NCI-H510A treated with DMSO at 0.1 percent for 48 hours (cell line): ENCODE measurements at places on chromosomes 5 and 9.

DNA sequence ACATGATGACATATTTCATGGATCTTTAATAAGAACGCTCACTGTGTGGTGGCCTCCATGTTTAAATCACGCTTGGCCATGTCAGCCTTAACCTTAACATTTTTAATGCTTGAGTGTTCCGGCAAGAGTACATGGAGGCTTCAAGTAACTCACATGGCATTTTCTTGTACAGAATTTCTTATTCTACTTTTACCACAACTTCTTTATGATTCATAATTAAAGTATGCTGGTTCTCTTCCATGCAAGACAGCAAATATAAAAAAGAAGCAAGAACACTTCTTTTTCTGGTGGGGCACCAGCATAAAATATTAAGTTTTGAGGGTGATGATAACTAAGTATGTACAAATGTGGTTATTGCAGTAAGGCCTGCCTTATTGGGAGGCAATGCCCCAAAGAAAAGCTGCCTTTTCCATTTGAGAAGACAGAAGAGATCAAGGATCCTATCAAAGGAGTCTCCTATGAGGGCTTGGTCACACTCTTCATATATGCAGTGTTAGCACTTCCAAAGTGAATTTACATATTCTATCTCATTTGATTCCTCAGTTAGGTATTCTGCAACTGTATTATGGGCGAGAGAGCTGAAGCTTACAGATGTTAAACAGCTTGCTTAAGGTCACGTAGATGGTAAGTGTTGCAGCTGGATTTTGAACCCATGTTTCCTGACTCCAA lies 382.7 kb upstream of the MEF2C start:
- no peak for DNase-seq

DNA sequence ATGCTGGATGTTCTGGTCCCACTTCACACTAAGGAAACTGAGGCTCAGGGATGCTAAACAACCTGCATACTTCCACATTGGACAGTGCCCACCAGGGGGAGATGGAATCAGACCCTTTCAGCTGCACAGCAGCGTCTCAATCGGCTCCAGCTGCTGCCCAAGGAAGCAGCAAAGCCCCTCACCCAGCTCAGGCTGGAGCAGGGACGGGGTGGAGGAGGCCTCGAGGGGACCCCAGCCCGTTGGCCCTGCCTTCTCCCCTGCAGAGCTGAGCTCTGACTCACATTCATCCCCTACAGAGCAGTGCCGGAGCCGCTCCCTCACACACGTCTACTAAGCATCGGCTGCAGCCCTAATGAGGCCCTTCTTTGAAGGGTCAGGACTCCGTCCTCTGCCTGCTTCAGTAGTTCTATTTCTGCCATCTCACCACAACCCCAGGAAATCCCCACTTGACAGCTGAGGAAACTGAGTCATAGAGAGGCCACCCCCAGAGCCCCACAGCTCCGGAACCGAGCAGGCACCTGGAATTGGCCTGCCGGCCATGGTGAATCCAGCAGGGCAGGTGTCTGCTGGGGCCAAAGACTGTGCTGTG lies 21.5 kb upstream of the SUSD3 start:
- no peak for DNase-seq

DNA sequence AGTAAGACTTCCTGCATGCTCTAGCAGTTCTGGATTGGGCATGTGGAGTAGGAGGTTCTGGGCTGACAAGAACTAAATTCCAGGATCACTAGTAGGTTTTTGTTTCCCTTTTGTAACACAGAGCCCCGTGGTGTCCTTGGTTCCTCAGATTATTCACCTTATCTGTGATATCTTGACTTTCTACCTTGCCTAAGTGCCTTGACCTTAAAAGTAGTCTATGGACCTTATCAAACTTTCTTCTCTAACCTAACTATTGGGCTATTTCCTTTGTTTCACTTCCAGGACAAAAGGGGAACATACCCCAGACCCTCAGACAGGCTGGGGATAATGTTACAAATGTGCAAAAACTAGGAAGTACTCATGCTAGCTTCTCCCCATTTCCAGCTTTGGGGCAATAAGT lies 595.3 kb downstream of the PSAT1 start:
- DNase-seq, result no peak

DNA sequence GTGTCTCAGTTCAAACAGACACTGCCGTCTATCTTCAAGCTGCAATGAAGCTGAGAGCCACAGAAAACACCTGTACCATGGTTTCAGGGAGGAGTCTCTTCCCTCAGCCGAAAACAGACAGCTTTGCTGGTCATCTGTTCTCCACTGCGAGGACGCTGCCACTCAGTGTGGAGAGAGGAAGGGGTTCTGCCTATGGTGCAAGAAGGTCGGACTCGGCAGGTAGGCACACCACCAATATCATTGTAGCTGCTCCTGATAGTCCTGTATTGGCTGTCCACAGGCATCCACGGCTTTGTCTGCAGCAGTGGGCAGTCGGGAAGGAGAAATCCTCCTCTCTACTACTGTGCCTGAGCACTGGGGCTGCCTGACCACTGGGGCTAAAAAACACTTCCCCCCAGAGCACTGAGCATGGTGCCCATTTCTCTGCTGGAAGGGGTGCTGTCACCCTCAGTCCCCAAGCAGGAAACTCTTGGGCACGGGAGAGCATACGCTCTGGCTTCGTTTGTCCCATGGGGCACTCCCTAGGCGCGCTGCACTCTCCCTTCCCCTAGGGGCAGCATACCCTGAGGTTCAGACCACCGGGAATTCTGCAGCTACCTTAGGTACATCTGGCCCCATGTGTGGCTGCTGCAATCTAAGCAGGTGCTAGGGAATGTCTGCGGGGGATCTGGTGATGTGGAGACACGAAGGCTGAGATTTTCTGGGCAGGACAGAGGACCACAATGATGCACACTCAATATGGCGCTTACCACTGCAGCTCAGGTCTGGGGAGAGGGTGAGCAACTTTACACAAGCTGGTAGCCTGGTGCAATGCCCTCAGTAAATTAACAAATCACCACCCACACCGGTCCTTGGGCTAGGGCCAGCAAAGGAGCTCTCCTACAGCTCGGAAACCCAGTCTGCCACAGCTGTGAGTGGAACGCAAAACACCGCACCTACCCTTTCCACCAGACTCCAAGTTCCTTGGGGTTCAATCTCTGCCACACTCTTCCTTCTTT lies 880.9 kb upstream of the SEMA6A start:
- DNase-seq, result peak; percentile 22

- DNase-seq, result no peak
Measured at GRCh38 chr5:67680099-67680498, 483.5 kb upstream of the CD180 start.

GRCh38 chr9:114936581-114936980 lies 6.2 kb upstream of the TNFSF8 start:
- DNase-seq, result no peak

DNA sequence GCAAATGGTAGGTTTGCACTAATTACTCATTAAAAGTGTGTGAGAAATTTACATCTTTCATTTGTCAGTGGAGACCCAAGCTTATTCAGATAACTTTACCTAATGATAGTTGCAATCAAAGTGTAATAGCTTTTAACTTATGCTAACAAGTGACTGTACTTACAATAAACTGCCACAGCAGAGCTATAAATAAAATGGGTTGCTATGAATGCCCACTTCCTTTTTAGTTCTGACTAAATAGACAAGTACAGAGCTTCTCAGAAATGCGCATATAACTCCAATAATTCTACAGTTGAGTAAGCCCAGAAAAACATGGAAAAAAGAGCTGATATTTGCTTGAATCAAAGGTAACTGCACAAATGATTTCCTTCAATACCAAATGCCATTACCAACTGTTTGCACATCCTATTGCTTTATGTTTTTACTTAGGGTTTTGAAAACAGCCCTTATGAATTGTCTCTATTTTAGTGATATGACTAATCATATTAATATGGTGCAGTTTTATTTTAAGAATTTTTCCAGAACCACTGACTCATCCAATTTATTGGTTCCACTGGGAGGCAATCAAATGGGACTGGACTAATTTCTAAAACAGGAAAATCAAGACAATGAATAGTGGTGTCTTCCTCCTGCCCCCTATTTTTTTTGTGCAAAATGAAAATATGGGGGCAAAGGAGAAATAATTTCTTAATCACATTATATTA lies 84.1 kb downstream of the PPP2R2B start:
- DNase-seq, result no peak

DNA sequence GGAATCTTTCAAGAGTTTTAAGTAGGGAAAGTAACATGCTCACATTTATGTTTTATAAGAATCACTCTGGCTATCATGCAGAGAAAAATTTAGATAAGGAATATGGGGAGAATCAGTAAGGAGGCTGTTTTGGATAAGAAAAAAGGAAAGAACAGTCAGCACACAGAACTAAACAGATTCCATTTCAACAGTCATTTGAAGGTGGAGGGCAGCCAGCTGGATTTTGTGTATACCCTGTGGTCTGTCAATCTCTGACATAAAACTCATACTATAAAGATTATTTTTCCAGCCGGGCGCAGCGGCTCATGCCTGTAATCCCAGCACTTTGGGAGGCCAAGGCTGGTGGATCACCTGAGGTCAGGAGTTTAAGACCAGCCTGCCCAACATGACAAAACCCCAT lies 64.2 kb downstream of the PCA3 start:
- DNase-seq, result no peak

GRCh38 chr5:32057187-32058096 lies 116.7 kb downstream of the GOLPH3 start:
- no peak for DNase-seq

DNA sequence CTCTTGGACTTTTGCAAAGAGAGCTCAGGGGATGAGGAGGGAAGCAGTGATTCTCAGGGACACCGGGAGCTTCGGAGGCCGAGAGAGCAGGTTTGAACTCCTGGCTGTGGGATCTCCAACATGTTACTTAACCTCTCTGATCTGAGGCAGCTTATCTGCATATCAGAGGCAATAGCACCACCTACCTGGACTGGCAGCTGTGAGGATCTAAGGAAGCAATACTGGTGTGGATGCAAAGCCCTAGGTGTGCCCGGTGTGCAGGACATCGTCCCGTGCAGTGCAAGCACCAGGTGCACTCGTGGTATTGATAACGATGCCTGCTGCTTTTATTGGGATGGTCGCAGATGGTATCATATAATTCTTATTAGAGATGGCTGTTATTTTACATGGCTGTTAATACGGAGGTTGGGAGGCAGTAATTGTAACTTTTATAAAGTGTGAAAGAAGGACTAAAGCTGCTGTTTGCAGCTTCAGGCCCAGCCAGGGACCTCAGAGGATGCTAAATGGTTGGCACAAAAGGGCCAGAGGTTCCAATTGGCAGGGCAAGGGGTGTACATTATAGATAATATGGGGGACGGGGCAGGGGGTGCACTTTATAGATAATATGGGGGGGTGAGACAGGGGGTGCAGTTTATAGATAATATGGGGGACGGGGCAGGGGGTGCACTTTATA lies 14.9 kb downstream of the COL5A1 start:
- DNase-seq, result no peak

- DNase-seq, result no peak
Measured at GRCh38 chr5:168932400-168933189, 353.4 kb upstream of the PANK3 start.

GRCh38 chr5:157652377-157652692 lies at the start of gene SOX30:
TSS of gene SOX30 (minus strand) at chr5:157652438. CDS start at chr5:157652078, 360 bp downstream.
- no peak for DNase-seq

DNA sequence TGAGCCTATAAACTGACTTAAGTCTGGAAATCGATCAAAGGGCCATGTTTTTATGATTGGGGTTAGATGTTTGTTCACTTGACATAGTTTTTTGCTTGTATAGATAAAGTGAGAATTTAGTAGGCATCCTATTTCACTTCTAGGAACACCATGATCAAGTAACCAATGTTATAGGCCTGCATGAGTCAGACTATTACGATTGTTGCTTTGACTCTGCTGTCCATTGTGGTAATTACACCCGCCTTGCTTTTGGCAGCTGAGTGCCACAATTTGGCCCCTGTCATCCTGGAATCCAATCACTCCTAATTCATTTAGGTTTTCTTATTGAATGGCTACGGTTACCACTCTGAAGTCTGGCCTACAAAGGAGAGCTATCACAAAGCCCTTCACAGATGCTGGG lies 67.8 kb upstream of the IL33 start:
- DNase-seq, result no peak

DNA sequence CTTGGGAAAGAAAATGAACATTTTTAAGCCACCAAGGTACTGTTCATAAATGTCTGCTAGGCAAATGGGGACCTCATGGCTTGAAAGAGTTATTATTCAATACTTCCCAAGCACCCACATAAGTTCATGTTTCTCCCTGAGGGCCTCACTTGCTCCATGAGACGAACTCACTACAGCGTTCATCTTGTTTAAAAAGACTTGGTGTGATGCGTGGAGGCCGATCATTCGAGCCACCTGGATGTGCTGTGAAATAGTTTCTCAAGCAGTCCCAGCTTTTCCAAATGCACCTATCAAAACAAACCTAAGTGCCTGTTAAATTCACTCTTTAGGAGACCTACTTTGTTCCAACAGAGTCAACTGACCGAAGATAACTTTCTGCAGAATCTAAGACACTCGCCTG lies 103.2 kb downstream of the LHFPL2 start:
- DNase-seq, result no peak

- DNase-seq, result no peak
Measured at GRCh38 chr5:148312153-148312552, at the start of gene SPINK7. TSS of gene SPINK7 (plus strand) at chr5:148312423. CDS start at chr5:148312484, 61 bp downstream.

DNA sequence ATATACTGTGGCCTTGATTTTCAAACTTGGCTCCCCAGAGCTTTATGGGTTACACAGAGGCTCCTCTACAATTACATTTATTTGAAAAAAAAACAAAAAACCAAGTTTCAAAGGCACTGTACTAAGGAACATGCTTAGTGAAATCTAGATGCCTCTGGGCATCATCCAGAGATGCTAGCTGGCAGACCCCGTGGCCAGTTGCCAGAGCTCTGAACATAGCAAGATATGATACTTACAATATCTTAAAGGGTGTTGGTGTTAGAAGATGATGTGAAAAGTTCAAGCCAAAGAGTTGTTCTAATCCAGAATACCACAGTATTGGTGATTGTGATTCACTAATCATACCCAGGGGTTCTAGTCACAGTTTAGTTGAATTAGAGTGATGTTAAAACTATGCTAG lies 87.8 kb downstream of the JAK2 start:
- no peak for DNase-seq

- DNase-seq, result no peak
Measured at GRCh38 chr5:10573487-10574145, 9.7 kb downstream of the ANKRD33B start.

DNA sequence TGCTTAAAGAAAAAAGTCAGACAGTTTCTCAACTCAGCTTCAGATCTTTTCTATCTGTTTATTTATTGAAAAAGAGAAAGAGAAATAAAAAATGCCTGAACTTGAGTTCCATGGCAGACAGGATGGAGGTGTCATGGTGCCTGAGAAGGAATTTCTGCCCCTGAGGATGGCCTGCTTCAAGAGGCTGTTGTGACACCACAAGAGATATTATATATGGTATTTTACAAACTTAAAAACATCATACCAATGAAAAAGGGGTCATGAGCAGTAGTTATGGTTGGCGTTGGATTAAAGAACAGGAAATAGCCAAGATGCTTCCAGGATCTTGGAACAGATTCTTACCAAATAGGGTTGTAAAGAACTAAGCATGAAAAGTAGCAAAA lies 344.6 kb downstream of the GLIS3 start:
- DNase-seq, result no peak

DNA sequence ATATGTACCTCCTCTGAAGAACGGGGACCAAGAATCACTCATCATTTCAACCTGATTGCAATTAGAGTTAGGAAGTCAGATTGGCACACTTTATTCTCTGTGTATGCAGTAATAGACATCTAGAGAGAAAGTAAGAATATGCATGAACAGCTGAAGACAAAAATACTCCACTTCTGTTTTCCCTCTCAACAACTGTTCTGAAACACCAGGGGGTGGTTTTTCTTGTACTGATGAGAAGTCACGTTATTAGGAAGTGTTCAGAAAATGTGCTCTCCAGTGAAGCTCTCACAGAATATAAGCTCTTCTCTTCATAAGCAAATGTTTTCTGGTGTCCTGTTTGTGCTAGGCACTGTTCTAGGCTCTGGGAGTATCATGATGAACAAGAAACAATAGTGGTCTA lies 531.7 kb upstream of the C9orf72 start:
- no peak for DNase-seq
